ENCODE measurements at places on chromosomes 7 and 10.

GRCh38 chr7:82469207-82469606, 25.6 kb upstream of the CACNA2D1 start:
- no peak for DNase-seq

GRCh38 chr10:10130686-10131085, 887.0 kb upstream of the CELF2 start:
- no peak for DNase-seq

DNA sequence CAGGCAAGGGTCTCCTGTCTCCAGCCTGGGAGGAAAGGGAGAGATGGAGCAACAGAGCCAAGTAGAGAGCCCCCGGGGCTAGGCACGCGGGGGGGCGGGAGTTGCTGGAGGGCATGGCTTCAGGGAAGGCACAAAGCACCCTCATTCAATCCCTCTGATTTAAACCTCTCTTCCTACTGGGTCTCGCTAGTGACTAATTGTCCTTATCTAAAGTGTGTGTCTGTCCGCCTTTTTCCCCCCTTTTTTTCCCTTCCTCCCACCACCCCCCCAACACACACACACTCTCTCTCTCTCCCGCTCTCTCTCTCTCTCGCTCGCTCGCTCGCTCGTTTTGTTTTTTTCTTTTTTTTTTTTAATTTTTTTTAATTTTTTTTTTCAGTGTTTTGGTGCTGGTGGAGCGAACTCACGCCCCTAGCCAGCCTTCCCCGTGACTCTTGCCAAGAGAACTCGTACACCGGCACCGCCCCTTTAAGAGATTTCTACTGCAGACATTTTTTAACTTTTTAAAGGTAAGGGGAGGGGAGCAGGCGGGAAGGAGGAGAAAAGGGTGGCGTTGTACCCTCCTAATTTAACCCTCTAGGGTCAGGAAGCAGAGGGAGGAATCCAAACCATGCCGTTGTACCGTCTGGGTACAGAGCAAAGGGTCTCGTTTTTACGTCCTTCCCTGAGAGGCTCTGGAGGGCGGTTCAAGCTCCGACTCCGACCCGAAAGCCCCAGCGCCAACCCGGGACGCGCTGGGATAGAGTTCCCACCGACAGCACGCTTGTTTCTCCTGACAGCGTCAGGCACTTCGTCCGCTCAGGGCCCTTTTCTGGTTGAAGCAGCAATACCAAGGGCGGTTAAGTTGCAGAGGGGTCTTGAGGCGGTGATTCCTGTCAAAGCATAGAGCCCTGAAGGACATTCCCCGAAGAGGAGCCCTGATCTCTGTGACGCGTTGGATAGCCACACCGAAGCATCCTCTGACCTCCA, at the start of gene HPSE2:
TSS of gene HPSE2 (minus strand) at position 195 of the 969 bp plus-strand sequence.
- DNase-seq, result no peak

GRCh38 chr10:7967035-7967434, 87.5 kb upstream of the GATA3 start:
- DNase-seq, result no peak

DNA sequence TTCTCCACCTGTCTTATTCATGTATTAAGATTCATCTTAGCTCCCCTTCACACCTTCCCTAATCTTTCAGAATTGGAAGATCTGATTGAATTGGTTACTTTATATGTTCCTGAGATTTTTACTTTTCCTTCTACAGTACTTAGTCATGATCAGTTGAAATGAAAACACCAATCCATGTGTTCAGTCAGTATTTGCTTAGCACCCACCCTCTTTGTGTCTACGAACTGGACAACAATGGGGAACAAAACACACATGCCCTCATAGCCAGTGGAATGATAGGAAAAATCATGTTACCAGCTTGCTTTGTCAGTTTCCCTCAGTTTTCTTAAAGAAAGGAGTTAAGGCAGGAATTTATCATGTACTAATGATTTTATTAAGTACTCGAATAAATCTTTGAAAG, 2.0 kb downstream of the MASTL start:
- DNase-seq, result no peak

DNA sequence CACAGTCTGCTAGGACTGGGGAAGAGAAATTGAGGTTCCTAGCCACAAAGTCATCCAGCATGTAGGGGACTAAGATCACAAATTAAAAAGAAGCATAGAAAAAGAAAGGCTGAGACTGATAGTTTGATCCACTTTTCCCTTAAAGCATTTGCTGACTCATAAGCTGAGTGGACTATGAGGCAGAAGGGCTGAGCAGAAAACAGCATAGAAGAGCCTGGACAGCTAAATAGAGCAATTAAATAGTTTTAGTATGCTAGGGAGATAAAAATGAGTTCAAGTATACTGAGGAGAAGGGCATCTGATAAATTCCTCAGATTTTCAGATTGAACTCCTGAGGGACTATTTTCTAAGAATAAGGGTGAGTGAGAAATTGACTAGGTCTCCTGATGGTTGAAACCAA, 155.9 kb upstream of the EGR2 start:
- DNase-seq, result no peak

- DNase-seq, result no peak
Observed at GRCh38 chr10:88922041-88922440, 30.5 kb downstream of the ACTA2 start.

GRCh38 chr10:86361156-86362128, 5.2 kb downstream of the GRID1 start:
- DNase-seq, result peak; percentile 52

DNA sequence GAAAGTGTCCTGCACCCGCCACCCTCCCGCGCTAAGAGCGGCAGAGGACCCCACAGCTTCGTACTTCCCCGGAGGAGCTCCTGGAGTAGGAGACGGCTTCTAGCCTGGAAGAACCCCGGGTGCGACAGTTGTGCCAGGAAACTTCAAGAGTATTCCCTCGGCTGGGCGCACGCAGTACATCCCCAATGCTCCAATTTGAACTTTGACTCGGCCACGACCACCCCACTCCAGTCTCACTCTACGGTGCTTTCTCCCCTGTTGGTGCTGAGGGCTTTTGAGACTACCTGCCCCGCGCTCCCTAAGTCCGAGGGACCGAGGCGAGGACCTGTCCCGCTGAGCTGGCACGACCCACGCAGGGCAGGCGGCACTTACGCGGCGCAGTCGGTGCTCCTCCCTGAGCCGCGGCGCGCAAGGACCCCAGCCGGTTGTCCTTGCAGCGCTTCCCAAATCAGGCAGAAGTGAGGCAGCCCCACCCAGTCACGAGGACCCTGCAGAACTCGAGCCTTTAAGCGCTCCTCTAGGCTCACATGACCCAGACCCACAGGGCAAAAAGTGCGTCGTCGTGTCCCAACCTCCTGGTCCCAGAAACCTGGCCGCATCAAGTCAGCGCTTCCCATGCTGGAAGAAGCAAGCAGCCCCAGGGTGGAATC, at the start of gene CPVL:
TSS of gene CPVL (minus strand) at position 481 of the 650 bp plus-strand sequence. CDS start 25,476 bp downstream, outside the sequence.
- DNase-seq, result peak; percentile 56

GRCh38 chr7:146660839-146661238, 544.2 kb downstream of the CNTNAP2 start:
- DNase-seq, result peak; percentile 36

Data from NCI-H345 (cell line).